ENCODE measurements at places on chromosomes 11 and 22. TPM values are rescaled to one million over a fixed set of nuclear protein-coding genes. Genes with fewer than 3 reads are reported as not detected.
A peak's percentile ranks its signal among the peaks of the same experiment; 100 is the strongest.

- peaks cover 22% of the 10 kb centered on the region for H3K4me1 ChIP-seq
- no peaks in the 10 kb centered on the region for H3K27me3 ChIP-seq
- H3K36me3 ChIP-seq: no peaks in the 10 kb centered on the region
- no peak overlapping the region for H3K4me3 ChIP-seq
- H3K27ac ChIP-seq: no peak overlapping the region
Observed at GRCh38 chr11:121889931-121890330, 226.1 kb downstream of the BLID start.

DNA sequence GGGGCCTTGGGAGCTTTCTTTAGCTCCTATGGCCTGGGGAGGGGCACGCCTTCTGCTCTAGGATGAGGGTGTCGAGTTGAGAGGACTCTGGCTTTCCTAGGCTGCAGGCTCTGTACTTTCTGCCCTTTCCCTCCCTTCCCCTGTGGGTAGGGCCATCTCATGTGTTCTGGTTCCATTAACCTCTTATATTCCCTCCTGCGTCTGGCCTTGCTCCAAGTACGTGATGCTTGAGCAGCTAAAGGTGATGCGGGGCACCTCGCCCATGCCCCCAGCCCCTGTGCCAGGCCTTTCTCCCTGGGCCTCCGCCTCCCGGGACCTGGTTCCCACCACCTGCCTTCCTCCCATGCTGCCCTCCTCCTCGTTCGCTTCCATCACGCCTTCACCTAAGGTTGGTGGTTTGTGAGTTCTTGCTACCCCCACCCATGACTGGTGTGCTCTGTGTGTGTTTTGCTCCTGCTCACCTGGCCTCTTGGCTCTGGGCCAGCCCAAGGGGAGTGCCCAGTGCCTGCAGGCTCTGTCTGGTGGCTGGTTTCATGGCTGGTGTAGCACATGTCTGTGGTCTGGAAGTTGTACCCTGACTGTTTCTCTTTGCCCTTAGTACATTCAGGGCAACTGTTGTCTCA is 34.1 kb downstream of the PHLDB1 start:
- H3K4me1 ChIP-seq: 0 out of 2 replicates have a peak, but pooled peaks cover 1% of the 10 kb centered on the region
- DNase-seq: no peak
- H3K4me3 ChIP-seq: no peak overlapping the region
- peaks cover 87% of the 10 kb centered on the region for H3K36me3 ChIP-seq
- no peaks in the 10 kb centered on the region for H3K27me3 ChIP-seq
- H3K27ac ChIP-seq: no peak overlapping the region

DNA sequence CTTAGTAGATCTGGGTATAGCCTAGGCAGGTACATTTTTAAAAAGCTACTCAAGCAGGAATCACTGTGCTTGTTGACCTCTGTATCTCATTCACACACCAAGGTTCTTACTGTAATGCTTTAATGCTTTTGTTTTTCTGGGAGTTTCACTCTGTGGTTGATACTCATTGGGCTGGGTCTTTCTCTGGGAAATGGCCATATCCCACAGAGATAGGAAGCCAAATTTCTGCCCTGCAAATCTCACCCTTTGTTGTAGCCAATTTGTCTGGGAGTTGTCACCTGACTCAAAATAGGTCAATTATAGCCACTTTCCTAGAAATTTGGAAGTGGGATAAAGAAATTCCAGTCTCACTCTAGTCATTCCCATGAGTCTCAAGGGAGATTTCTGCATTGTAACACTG is 195.8 kb upstream of the BDNF start:
- no peaks in the 10 kb centered on the region for H3K36me3 ChIP-seq
- H3K27ac ChIP-seq: no peak overlapping the region
- peaks cover 2% of the 10 kb centered on the region for H3K4me1 ChIP-seq
- no peak overlapping the region for H3K4me3 ChIP-seq

DNA sequence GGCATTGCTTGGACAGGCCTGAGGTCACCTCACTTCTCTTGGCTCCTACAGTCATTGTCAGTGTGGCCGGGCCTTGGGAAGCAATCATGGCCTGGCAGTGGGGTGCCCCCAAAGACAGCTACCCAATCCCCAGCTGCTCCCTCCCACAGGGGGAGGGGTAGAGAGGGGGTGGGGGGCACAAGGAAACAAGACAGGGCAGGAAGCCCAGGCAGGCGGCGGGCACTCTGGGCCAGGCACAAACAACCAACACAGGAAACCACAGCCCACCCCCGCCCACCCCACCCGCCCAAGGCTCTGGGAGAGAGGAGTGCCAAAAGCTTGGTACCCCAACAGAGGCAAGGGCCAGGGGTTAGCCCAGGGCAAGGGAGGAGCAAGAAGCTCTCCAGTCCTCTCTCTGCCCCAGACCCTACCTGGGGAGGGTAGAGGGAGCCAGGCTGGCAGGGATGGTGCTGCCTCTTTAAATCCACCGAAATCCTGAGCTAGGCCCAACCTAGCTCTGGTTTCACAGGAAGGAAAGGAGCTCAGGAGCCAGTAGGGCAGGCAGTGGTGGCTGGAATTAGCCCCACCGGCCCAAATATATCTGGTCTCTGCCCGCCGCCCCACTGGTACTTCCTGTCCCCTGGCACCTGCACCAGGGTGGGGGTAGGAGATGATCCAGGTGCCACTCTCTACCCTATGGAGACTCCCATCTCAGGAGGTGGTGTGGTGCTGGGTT is 12.2 kb downstream of the BCL9L start:
- H3K4me1 ChIP-seq: peaks cover 70% of the 10 kb centered on the region
- DNase-seq: no peak
- H3K27me3 ChIP-seq: no peaks in the 10 kb centered on the region
- H3K27ac ChIP-seq: peak overlapping the region; percentile 96

GRCh38 chr11:88511006-88511405 is 173.5 kb upstream of the CTSC start:
- H3K4me1 ChIP-seq: peaks cover 1% of the 10 kb centered on the region
- DNase-seq: no peak
- H3K4me3 ChIP-seq: no peak overlapping the region
- no peak overlapping the region for H3K27ac ChIP-seq

DNA sequence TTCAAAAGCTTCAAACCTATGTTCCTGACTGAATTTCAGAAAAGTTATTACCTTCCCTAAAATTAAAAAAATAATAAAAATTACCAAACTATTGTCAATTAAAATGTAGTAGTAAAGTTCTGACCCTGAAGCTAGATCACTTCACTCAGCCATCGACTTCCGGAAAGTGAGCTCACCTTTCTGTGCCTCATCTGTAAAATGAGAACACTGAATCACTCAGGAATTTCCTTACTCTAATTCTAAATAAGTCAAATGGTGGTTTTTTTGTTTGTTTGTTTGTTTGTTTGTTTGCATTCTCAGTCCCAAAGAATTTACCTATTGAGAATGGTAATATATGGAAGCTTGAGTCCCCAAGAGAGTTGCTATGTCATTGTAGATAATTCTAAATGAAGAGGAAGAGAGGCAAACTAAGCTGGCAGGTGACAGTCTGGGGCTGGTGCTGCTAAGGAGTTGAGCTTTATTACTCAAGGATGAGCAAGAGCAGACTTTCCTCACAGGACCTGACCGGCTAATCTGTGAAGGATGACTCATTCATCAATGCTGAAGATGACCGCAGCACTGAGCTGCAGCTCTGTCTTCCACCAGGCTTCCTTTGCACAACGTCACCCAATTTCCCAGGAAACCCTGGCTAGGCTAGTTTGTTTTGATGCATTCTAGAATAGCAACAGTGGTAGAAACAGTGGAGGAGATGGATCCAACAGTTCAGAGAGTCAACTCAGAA is 248.8 kb downstream of the RAB38 start:
- H3K36me3 ChIP-seq: no peaks in the 10 kb centered on the region
- H3K27ac ChIP-seq: no peak overlapping the region
- H3K27me3 ChIP-seq: no peaks in the 10 kb centered on the region
- DNase-seq: peak; percentile 49
- H3K4me1 ChIP-seq: no peaks in the 10 kb centered on the region

GRCh38 chr22:27274770-27275449 is 526.6 kb downstream of the MN1 start:
- peak; percentile 3 for DNase-seq
- H3K4me3 ChIP-seq: no peak overlapping the region
- H3K36me3 ChIP-seq: no peaks in the 10 kb centered on the region
- H3K27me3 ChIP-seq: peaks cover 40% of the 10 kb centered on the region

DNA sequence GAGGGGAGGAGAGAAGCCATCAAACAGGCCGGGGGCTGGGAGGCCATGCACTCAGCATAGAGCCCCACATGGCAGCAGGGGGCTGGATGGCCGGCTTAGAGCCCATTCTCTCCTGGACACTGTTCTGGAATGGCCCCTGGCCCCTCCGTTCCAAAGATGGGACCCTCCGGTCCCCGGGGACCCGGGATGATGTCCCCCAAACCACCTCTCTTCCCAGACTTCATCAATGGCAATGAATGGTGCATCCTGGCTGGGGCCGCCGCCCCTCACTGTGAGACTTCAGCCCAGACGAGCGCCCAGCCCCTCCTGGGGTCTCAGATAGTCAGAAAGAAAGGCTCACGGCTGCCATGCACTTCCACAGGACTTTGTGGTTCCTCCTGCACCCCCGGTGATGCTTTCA is 13.8 kb upstream of the RTN4R start:
- H3K4me3 ChIP-seq: no peak overlapping the region
- no peaks in the 10 kb centered on the region for H3K4me1 ChIP-seq
- DNase-seq: no peak
- H3K36me3 ChIP-seq: no peaks in the 10 kb centered on the region

- no peak for DNase-seq
- H3K27ac ChIP-seq: no peak overlapping the region
- H3K27me3 ChIP-seq: no peaks in the 10 kb centered on the region
- no peak overlapping the region for H3K4me3 ChIP-seq
- H3K36me3 ChIP-seq: peaks cover 3% of the 10 kb centered on the region
Observed at GRCh38 chr22:29997516-29997915, 82.7 kb upstream of the HORMAD2 start.

DNA sequence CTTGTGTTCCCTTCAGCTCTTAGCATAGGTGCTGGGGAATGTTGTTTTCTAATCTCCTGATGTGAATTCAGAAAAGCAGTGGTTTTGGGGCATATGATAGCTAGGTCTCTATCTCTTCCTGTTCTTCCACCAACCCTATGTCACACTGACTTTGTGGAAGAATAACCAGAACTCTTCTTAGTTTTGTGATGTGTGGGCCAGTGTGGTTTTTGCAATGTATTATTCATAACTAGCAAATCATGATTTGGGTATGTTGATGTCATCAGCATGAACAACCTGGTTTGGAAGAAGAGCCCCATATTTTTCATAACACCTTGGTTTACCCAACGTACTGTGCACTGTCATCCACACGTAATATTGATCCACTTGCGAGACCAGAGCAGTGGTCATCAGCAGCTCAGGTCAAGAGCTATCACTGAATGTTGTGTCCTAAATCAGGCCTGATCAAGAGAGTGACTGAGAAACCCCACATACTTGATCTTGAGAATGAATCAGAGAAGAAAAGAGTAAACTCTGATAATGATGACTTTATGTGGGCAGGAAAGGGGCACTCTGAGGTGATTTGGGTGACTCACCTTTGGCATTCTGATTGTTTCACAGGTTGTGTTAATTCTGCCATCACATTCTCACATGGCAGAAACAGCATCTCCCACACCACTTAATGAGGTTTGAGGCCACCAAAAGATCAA is 19.4 kb upstream of the MS4A6E start:
- no peak overlapping the region for H3K4me3 ChIP-seq
- no peak overlapping the region for H3K27ac ChIP-seq
- H3K4me1 ChIP-seq: no peaks in the 10 kb centered on the region
- no peaks in the 10 kb centered on the region for H3K36me3 ChIP-seq
- no peak for DNase-seq
- H3K27me3 ChIP-seq: no peaks in the 10 kb centered on the region

DNA sequence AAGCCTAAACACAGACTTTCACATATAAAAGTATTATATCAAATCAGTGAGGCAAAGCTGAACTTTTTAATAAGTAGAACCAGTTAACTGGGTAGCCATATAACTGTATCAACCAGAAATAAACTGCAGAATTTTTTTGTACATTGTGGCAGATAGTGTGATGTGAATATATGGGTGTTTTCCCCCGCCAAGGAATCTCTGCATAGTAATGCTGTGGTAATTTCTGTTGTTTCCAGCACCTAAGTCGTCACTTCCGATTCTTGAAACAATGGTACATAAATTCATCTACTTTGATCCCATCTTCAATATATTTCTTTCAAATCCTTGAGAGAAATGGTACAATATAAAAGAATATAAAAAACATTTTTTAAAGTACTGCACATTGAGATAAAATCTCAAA is 39.6 kb downstream of the NARS2 start:
- no peak overlapping the region for H3K27ac ChIP-seq
- no peak overlapping the region for H3K4me3 ChIP-seq
- DNase-seq: no peak
- H3K4me1 ChIP-seq: peaks cover 1% of the 10 kb centered on the region
- no peaks in the 10 kb centered on the region for H3K27me3 ChIP-seq
- H3K36me3 ChIP-seq: peaks cover 2% of the 10 kb centered on the region

GRCh38 chr11:121800731-121801393 is 315.2 kb downstream of the BLID start:
- no peaks in the 10 kb centered on the region for H3K36me3 ChIP-seq
- no peak overlapping the region for H3K4me3 ChIP-seq
- peaks cover 3% of the 10 kb centered on the region for H3K4me1 ChIP-seq
- DNase-seq: no peak

DNA sequence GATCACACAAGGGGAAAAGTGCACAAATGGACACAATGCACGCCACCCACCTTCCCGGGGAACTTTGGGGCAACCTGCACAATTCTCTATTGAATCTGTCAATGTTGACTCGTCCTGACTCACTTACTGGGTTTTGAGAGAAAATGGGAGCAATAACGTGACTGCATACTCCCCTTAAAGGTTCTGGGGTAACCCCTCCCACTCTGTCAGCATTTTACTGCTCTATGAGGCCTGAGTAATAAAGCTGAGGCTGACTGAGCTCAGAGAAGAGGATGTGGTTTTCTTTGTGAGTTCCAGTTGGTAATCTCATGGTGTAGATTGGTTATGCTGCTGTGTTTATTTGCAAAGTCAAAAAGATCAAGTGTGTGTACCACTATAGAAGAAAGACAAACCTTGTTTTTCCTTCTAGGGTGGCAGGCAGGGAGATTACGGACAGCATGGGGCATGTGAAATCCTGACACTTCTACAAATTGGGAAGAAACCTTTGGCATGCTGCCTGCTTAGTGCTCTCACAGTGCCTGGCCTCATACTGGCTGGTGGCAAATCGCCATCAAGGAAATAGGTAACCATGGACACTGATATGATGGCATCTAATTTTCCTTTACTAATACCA is 16.1 kb upstream of the APOA1 start:
- peak; percentile 96 for DNase-seq
- peaks cover 23% of the 10 kb centered on the region for H3K4me1 ChIP-seq

GRCh38 chr11:17816232-17816931 is 81.8 kb downstream of the KCNC1 start:
- H3K4me1 ChIP-seq: peaks cover 17% of the 10 kb centered on the region
- DNase-seq: no peak
- no peak overlapping the region for H3K4me3 ChIP-seq
- H3K27me3 ChIP-seq: no peaks in the 10 kb centered on the region
- H3K36me3 ChIP-seq: no peaks in the 10 kb centered on the region
- no peak overlapping the region for H3K27ac ChIP-seq

- peaks cover 11% of the 10 kb centered on the region for H3K4me1 ChIP-seq
- H3K27ac ChIP-seq: no peak overlapping the region
- H3K27me3 ChIP-seq: no peaks in the 10 kb centered on the region
- no peaks in the 10 kb centered on the region for H3K36me3 ChIP-seq
- H3K4me3 ChIP-seq: no peak overlapping the region
Observed at GRCh38 chr11:69449320-69450063, 32.0 kb upstream of the LINC01488 start.

Gene MIAT
- polyA plus RNA-seq: 0.29 TPM

Gene ALG8
- polyA plus RNA-seq: 28.2 TPM

Gene FGF19
- polyA plus RNA-seq: not detected

Gene MS4A15
- polyA plus RNA-seq: not detected

Gene MPZL2
- not detected for polyA plus RNA-seq

Gene CCDC134
- polyA plus RNA-seq: 7.5 TPM

All from IMR-90 (cell line).